Activated naive CD8-positive, alpha-beta T cell treated with anti-CD3 and anti-CD28 coated beads, Interleukin-2, amount 50 U/mL, for 24 hours (primary cell): ENCODE measurements at places on chromosomes 11 and 22.

DNA sequence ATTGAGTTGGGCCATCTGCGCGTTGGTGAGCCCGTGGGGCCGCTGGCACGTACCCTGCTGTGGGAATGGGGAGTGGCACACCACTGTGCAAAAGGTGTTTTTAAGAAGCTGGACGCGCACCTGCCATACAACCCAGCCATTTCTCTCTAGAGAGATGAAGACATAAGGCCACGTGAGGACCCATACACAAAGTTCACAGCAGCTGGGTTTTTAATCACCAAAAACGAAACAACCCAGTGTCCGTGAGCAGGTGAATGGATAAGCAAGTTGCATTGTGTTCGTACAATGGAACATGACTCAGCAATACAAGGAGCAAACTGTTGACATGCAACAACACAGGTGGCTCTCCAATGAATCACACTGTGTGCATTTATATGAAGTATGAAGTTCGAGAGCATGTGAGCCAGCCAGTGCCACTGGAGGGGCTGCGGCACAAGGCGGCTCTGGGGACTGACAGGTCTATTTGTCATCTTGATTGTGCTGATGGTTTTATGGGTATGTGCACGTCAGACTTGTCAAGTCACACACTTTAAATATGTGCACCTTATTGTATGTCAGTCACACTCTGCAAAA is 30.6 kb upstream of the PANX2 start:
- no peak for DNase-seq

- DNase-seq = no peak
These were observed 7.1 kb upstream of the ATG16L2 start for GRCh38 chr11:72807021-72807693.

- no peak for DNase-seq
These were observed 429.0 kb downstream of the SOX6 start for GRCh38 chr11:15927196-15927863.

DNA sequence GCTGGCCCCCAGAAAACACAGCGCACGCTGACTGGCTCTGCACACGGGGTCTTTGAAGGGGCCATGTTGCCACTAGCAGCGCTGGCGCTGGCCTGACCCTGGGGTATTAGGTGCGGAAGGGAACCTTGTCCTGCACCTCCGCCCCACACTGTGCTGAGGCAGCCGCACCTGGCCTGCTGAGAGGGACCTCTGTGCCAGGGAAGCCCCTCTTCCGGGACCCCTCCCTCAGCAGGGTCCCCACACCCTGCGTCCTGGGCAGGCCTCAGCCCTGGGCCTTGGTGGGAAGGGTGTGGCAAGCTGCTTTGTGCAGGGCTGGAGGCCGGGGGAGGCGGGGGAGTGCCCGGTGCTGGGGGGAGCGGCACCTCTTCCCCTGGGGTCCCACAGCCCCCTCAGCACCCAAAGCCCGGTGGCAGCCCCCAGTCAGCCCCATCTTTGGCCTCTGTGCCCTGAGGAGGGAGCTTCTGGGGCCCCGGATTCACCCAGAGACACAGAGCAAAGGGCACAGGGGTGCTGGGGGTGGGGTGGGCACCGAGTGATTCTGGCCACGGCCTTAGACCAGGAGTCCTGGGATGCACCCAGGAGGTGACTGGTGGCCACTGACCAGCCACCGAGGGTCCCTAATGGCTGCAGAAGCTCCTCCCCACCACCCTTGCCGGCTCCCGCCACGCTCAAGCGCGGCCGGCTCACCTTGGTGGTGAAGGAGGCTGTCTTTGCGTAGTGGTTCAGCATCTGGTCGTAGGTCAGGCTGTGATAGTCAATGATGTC is 11.4 kb downstream of the TTLL8 start:
- DNase-seq = no peak

DNA sequence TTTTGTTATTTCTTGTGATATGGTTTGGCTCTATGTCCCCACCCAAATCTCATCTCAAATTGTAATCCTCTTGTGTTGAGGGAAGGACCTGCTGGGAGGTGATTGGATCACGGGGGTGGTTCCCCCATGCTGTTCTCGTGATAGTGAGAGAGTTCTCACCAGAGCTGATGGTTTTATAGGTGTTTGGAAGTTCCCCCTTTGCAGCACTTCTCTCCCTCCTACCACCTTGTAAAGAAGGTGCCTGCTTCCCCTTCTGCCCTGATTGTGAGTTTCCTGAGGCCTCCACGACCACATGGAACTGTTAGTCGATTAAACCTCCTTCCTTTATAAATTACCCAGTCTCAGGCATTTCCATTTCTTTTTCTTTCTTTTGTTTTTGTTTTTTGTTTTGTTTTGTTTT is 24.4 kb upstream of the SIK2 start:
- no peak for DNase-seq

GRCh38 chr11:67114275-67114896 is 4.7 kb upstream of the KDM2A start:
- DNase-seq = no peak

DNA sequence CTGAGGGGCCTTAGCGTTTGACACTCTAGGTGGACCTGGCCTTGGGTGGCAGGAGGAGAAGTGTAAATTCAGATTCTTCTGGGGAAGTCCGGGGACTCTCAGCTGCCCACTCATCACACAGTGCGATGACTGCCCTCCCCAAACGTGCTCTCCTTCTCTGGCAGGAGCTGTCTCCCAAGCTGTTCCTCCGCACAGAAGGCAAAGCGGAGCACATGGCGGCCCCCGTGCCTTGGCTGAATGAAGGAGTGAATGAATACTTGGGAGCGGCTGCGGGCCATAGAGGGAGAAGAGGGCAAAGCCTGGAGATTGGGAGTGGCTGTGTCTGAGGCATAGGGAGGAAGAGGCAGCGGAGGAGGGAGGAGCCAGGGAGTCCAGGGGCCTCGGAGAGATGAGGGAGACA is 6.9 kb upstream of the NAA40 start:
- DNase-seq = no peak

GRCh38 chr22:40624770-40625169 is 11.7 kb downstream of the MRTFA start:
- DNase-seq = no peak

- DNase-seq = no peak
These were observed 752.7 kb downstream of the METTL15 start for GRCh38 chr11:28860893-28861292.

- DNase-seq = no peak
These were observed 18.1 kb upstream of the PPP6R3 start for GRCh38 chr11:68442433-68442832.

- peak; percentile 75 for DNase-seq
These were observed at the start of gene ARAP1 for GRCh38 chr11:72752088-72752914. TSS of gene ARAP1 (minus strand) at chr11:72752408. CDS start at chr11:72727128, 25,280 bp downstream.

DNA sequence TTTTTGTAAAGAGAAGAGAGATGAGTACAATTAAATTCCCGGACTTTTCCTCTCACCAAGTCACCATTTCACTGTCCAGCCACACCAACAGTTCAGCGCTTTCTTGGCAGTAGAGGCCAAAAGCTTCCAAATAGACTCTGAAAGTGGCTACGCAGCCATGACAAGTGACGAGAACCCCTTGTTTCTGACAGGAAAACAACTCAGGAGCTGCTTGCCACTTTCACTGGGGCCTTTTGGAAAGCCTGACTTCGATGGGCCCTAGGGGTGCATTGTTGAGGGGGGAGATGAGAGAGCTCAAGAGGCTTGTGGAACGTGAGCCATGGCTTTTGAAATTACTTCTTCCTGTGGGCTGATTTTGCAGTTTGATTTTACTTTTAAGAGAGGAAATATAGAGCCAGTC is 422.1 kb upstream of the FAT3 start:
- DNase-seq = no peak

DNA sequence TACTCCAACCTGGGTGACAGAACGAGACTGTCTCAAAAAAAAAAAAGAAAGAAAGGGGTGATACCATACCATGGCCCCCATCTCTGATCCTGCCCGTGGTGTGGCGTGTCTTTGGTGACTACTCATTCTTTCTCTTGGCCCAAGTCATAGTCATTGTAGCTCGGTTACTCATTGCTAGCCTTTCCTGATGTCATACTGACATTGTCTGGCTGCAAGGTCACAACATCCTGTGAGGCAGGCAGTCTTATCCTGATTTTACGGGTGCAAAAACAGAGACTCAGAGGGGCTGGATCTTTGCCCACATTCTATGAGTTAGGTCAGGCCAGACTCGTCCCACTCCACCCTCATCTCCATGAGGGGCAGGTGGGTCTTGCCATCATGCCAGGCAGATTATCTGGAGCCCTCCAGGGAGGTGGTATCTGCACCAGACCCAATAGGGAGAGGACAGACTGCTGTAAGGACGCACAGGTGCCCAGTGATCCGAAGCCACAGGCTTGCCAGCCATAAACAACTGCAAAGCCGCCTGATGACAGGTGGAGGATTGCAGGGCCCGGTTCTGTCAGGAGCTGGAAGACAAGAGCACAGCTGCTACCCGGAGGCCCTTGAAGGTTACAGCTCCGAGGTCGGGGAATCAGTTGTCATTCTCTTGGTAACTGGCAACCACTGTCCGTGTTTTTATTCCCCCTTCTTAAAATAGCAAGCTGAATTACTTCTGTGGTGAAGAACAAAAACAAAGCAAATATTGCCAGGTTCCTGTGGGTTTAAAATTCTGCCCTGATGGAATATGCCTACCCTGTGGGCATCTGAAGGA is 13.8 kb downstream of the TOM1 start:
- no peak for DNase-seq

DNA sequence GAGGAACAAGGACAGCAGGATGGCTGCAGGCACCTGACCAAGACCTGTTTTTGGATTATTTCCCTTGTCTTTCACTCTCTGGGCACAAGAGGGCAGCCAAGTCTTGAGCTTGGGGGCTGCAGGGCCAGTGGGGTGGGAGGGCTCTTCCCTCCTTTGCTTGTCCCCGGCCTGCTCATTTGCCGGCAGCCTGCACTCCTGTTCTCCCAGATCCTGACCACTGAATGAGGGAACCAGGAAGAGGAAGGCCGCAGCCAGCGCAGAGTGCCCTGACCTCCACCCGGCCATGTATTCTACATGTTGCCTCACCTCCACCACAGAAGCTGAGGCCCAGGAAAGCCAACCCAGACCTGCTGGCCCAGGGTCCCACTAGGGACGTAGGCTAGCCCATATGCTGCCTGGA is 15.5 kb upstream of the NNMT start:
- peak; percentile 15 for DNase-seq

GRCh38 chr11:207863-208180 is 314 bp downstream of the RIC8A start:
- DNase-seq = no peak

DNA sequence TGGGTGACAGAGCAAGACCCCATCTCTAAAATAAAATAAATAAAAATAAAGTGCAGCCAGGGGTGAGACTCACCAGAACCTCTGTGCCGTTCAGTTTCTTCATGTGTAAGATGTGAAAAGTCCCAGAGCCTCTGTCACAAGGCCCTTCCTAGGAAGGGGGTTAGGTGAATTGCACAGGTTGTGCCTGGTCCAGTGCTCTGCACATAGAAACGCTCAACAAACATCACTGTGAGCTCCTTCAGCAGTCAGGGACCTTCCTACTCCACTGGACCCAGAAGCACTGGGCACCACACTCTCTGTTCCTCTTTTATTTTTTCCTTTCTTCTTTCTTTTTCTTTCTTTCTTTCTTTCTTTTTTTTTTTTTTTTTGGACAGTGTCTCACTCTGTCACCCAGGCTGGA is 22.3 kb downstream of the MRPL21 start:
- no peak for DNase-seq

- no peak for DNase-seq
These were observed 11.2 kb downstream of the UBASH3B start for GRCh38 chr11:122666743-122667142.

- DNase-seq = peak; percentile 90
These were observed 19.7 kb upstream of the APOL3 start for GRCh38 chr22:36180038-36180880.

- peak; percentile 89 for DNase-seq
These were observed at the start of the genes EML3 and ROM1 for GRCh38 chr11:62612366-62613290. TSS of gene EML3 (minus strand) at chr11:62612775. CDS start at chr11:62612457, 318 bp downstream. TSS of gene ROM1 (plus strand) at chr11:62613257. CDS start at chr11:62613282, 25 bp downstream.

GRCh38 chr22:24952837-24953383 is 394 bp downstream of the KIAA1671 start:
- peak; percentile 5 for DNase-seq

DNA sequence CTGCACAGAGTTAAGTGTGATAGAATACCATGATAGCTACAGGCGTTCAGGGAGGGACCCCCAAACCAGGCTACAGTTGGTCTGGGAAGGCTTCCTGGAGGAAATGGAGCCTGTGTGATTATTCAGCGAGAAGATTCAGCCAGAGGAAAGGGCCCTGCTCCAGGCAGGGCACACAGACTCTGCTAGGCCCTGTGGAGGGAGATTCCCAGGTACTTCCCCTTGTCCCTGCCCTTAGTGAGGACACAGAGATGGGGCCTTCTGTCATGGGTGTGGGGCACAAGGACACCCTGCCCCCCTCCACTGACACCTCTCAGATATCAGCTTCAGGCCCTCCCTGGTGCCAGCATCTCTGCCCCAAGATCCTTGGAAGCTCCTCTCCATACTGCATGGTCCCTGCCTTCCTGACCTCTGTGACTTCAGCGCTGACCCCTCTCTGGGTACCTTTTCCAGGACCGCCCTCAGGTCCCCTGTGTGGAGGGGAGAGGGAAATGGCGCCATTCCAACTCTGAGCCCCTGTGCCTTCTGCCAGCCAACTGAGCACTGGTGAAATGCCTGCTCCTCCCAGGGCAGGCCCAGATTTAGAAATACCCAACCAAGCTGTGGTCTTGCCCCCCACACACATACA is 12.6 kb upstream of the POU2F3 start:
- DNase-seq = no peak

DNA sequence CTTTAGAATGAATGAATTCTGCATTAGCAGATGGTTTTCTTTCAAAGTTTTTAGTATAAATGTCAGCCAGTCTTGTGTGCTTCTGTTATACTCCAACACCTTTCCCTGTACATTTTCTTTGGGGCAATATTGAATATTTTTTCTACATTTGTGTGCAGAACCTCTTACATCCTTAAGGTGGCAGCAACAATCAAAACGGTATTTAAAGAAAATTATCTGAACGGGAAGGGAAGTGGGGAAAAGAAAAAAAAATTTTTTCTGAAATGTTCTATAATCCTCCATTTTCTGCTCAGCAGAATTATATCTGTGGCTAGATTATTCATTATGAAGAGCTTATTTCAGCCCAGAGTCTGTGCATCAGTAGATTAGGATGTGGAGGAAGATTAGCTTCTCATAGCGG is 347.3 kb upstream of the RAG2 start:
- DNase-seq = no peak

DNA sequence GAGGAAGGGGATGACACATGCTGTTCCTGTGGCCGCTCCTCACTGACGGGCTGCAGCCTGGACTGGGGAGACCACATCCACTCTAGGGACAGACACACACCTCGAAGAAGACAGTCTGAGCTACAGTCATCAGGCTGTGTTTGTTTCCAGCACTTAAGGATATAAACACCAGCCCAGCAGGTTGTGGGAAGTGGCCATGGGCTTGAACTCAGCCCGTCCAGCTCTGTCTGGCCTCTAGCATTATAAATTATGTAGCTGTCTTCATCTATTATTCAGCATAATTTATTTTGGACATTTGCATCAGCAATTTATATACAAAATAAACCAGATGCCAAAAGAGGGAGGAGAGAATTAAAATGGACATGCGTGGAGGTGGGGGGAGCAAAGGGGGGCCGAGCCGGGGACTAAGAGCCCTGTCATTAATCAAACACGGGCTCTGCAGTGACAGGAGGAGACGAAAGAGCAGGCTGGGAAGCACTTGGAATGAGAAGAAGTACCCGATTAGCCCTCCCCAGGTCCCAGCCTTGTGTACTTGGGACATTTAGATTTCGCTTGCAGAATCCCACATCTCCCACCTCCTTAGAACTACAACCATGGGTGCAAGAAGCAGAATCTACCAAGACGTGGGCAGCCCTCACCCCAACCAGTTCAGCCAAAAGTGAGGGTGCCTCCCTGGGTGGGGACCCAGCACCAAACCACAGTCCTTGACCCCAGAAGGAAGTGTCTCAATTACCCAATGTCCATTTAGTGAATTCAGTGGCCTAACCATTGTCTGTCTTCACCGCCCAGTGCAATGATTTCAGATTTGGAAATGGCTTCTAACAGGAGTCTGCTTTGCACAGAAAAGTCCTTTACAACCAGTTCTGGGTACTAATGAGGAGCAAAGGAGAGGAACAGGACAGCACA is 309.6 kb downstream of the OPCML start:
- no peak for DNase-seq
